ENCODE measurements at places on chromosomes 5 and 9.

GRCh38 chr5:159178978-159179377 lies 30.4 kb downstream of the RNF145 start:
- DNase-seq = no peak

DNA sequence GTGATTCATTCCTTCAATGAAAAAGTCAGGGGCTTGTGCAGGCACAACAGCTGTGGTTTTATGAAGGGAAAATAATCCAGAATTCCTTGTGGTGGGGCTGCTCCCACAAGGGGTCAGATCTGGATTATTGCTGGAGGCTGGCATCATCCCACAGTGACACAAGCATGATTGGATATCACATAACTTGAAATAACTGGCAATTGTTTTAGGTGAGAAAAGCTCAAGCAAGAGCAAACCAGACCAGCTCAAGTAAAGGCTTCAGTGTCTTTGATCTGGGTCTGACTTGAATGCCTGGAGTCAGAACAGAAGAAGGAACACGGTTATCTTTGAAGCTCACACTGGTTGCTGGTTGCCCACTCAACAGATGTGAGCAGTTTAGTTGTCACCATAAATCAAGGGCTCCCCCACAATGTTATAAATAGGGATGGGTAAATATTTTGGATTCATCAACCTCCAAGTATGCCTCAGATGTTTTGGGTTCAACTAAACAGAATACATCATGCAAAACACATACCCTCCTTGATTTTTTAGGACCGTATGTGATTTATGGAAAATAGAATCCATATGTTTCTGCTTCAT lies 3.1 kb upstream of the ZNF474 start:
- DNase-seq = no peak

DNA sequence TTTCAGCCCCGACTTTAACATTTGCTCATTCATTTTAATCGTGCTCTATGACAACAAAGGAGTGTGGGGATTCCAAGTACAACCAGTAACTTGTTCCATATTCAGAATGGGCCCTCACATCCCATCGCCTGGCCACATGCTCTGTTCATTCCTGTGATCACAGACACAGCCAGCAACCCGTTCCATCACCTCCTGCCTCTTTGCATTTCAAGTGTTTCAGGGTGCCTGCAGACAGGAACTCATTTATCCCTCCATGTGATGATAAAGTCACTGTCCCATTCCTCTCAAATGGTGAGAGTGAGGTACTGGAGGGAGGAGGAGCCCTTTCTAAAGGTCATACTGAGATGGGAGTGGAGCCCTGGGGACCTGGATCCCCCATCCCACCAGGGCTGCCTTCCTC lies 571.1 kb downstream of the MAT2B start:
- no peak for DNase-seq

GRCh38 chr9:110170357-110171257 lies 37.4 kb downstream of the C9orf152 start:
- DNase-seq = no peak

GRCh38 chr9:104984542-104984941 lies 56.6 kb upstream of the ABCA1 start:
- no peak for DNase-seq

DNA sequence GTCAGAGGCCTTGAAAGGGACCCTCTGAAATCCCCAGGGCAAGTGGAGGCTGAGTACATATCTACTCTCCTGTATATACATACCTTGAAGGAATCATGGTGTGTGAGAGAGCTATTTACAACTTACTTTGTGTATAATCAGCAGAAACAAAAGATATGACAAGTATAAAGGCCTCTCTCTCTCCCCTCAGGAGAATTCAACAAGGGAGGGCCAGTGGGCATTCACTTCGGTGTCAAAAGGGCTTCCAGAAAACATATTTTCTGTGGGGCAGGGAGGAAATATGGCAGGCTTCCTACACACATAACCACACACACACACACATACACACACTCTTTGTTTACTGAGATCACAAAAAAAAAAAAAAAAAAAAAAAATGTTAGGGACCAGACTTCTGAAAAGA lies 181.7 kb downstream of the BNC2 start:
- DNase-seq = no peak

DNA sequence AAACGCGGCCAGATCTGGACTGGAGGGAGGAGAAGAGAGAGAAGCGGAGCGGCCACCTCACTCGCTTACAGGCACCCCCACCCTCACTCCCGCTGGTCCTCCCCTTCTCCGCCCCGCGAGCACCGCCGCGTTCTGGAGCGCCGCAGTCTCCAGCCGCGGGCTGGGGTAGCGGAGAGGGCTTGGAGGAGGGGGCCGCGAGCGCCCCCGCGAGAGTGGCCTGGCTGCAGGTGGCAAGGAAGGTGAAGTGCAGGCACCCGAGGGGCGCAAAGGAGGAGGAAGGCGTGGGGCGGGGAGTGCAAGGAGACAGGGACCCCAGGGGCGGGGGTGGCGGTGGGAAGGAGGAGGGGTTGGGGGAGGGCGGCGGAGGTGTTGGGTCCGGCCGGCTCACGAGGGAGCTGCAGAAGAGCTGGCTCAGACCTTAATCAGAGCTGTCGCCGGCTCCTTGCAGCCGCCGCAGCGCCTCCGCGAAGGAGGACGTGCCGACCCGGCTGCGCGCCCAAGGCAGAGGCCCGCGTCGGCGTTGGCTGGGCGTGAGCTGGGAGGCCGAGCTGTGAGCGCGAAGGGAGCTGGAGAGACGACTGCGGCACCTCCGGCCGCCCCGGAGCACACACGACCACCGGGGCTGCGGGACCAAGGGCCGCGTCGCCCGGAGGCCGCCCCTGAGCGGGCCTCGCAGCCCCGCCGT lies at the start of gene DMRT3:
DMRT3 (plus strand) TSS at position 398 of the 685 bp plus-strand sequence. CDS start 347 bp downstream, outside the sequence.
- peak; percentile 16 for DNase-seq

- peak; percentile 39 for DNase-seq
Observed at GRCh38 chr9:8366161-8366926, 566.8 kb upstream of the DMAC1 start.

DNA sequence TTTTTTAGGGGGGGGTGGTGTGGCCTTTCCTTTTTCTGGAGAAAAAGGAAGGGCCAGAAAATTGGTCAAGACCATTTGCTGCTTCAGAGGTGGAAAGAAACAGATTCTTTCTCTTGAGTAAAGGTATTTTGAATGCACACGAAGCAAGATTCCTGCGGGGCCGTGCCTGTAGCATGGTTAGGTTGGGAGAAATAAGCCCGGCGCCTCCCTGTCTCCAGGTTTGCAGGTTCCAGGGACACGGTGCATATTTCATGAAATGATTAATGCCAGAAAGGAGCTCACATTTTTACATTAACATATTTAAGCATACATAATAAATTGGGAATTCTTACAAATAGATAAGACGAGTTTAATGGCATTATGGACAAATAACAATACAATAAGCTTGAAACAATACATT lies 409.5 kb upstream of the IRX1 start:
- no peak for DNase-seq

DNA sequence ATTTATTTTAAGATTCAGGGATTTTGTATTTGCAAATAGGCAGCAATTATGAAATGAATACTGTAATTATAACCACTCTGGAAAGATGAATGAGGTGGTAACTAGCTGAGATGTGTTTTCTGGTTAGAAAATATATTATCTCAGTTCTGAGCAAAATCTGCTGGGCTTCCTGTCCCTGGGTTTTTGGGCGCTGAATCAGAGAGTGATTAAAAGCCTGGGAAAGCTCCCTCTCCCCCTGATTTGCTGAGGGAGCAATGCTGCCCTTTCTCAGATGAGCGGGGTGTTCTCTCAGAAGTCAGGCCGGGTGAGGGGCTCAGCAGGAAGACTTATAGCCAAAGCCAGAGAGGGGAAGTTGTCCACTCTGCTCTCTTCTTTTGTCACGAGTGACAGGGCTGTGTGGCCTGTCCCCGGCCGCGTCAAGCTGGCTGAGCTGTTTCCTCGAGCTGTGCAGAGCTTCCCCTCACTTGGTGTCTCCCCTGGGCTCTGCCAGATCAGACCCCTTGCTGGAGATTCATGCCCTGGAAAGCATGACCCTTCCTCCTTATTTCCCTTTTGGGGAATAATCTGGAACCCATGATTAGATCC lies 39.8 kb upstream of the PITX1 start:
- DNase-seq = peak; percentile 38

- no peak for DNase-seq
Observed at GRCh38 chr5:135139381-135140134, 105.5 kb upstream of the PITX1 start.

GRCh38 chr9:111843971-111844370 lies 49.2 kb upstream of the SHOC1 start:
- no peak for DNase-seq

GRCh38 chr5:8848366-8848765 lies 697.5 kb downstream of the SEMA5A start:
- DNase-seq = no peak

GRCh38 chr9:127566351-127567001 lies 45.6 kb upstream of the STXBP1 start:
- DNase-seq = no peak

- DNase-seq = peak; percentile 24
Observed at GRCh38 chr5:179908528-179908927, 831 bp upstream of the TBC1D9B start.

DNA sequence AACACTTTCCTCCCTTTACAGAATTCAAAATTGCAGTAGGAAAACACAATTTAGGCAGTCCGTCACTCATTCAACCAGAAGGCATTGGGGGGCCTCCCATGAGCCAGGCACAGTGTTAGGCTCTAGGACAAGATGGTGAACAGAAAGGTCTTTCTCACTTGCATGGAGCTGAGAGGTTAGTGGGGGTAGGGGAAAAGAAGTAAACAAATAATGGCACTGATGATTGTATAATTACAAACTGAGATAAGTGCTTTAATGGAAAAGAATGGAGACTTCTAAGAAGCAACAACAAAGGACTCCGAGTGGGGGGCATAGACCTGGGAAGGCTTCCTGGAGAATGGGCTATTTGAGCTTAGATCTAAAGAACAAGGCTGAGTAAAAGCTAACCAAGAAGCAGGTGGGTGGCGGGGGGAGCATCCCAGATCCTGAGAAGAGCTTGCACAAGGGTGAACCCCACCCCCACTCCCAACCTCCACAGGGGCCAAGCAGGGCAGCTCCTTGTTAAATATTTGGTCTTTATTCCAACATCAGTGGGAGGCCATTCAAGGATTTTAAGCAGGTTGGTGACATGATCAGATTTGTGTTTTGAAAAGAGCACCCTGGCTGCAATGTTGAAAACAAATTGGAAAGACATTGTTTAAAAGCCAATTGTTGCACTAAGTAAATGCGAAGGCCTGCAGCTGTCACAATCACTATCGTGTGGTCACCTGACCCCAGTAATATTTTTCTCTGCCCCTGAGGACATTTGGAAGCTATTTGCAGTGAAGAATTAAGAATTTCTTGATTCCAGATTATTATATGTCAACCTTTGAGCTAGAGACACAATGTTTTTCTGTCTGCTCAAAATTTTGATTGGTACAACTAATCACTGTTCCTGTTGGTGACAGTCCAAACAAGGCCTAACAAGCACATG lies 73.9 kb upstream of the EFNA5 start:
- DNase-seq = peak; percentile 68

DNA sequence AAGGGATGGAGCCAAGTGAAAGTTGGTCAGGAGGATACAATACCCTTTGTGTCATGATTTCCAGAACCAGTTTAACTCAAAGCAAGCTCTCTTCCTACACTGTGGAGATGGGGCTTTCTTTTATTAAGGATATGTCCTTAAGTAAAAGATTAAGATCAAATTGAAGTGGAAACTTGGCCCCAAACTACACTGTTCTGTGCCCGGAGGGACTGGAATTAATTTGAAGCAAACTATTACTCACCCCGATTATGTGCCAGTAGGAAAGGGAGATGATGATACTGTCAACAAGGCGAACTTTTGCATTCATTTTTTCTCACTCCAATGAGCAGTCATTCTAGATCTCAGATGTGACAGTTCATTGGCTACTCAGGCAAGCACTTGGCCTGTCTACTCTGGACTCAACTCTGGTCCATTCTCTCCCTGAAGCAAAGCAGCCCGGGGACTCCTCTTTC lies 186.7 kb downstream of the NTRK2 start:
- no peak for DNase-seq

- no peak for DNase-seq
Observed at GRCh38 chr9:115104908-115105307, 13.0 kb downstream of the TNC start.

GRCh38 chr9:103458826-103459225 lies 463.7 kb downstream of the CYLC2 start:
- no peak for DNase-seq

- DNase-seq = no peak
Observed at GRCh38 chr9:22278426-22278825, 168.2 kb upstream of the DMRTA1 start.

DNA sequence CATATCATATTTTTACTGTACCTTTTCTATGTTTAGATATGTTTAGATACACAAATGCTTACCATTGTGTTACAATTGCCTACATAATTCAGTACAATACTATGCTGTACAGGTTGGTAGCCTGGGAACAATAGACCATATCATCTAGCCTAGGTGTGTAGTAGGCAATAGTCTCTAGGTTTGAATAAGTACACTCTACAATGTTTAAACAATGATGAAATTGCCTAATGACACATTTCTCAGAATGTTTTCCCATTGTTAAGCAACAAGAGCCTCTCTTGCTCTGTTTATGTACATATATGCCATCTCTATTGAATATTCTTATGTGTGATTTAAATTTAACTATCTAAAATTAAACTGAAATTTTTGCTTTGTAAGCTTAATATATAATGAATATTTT lies 209.6 kb upstream of the ST8SIA4 start:
- DNase-seq = no peak

GRCh38 chr5:7745882-7746610 lies 104.9 kb downstream of the CFAP90 start:
- DNase-seq = peak; percentile 42

DNA sequence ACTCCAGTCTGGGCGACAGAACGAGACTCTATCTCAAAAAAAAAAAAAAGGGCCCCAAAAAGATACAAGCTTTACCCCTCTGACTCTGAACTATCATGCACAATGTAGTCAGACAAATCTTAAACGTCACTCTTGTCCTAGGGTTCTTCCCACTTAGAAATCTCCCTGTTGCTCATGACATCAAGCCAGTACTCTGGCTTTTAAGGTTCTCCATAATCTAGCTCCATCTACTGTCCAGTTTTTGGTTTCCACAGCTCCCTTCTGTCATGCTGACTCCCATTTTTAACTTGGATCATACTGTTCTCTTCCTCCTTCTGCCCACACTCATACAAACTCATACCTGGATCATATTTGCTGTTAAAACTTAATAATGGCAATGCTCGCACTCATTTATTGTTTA lies 156.7 kb upstream of the TLX3 start:
- peak; percentile 33 for DNase-seq

DNA sequence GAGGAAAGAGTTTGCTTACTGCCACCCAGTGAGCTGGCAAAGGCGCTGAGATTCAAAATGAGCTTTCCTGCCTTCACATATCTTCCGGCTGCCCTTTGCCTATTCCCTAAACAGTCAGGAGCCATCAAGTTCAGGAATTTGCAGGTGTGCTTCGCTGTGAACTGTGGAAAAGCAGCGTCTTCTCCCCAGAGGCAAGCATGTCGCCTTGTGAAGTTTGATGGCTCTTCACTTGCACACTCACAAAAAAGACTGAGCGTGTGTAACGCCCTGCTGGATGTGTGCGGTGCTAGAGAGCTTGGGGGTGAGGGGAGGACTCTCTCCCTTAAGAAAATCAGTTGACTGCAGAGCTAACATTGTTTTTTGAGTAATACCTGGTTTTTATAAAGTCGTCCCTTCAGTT lies 288.7 kb downstream of the DOCK8 start:
- DNase-seq = no peak

Measured in NCI-H146 (cell line).